ENCODE measurements at places on chromosomes 7 and 10. TPM values are rescaled to one million over a fixed set of nuclear protein-coding genes. Genes with fewer than 3 reads are reported as not detected.

CCDC146 gene
- total RNA-seq = 0.67 TPM

ZKSCAN1 gene
- total RNA-seq = 9.0 TPM

SPDYE11 gene
- total RNA-seq = not detected

CDK14 gene
- total RNA-seq = 0.34 TPM

MYPN gene
- total RNA-seq = 1.9 TPM

ZNF727 gene
- not detected for total RNA-seq

ADAM22 gene
- 0.24 TPM for total RNA-seq

NOM1 gene
- total RNA-seq = 20.5 TPM

GPAM gene
- 5.5 TPM for total RNA-seq

IGFBP3 gene
- 123 TPM for total RNA-seq

RELN gene
- total RNA-seq = 0.05 TPM

ASZ1 gene
- not detected for total RNA-seq

Data from A549 treated with AZD2906 at 1 μM for 4 hours (cell line).